MG63 (cell line): ENCODE measurements at places on chromosomes 12 and 14. TPM values are rescaled to one million over a fixed set of nuclear protein-coding genes. Genes with fewer than 3 reads are reported as not detected.

The CCNB1IP1 gene
- 38.0 and 151 TPM in 2 replicates for total RNA-seq

The ITPR2 gene
- total RNA-seq = 3.6 and 4.6 TPM in 2 replicates

The AGAP2 gene
- total RNA-seq = not detected in 2 replicates

The CLEC4A gene
- total RNA-seq = not detected in 2 replicates

The MSRB3 gene
- total RNA-seq = 40.6 and 43.5 TPM in 2 replicates

The LUM gene
- total RNA-seq = 69.9 and 94.9 TPM in 2 replicates

The P2RX2 gene
- total RNA-seq = not detected in 2 replicates

The GZMB gene
- total RNA-seq = not detected in 2 replicates

The GPR65 gene
- not detected in 2 replicates for total RNA-seq

The IL22 gene
- total RNA-seq = not detected in 2 replicates

The DEGS2 gene
- total RNA-seq = not detected in 2 replicates

The POTEG gene
- not detected in 2 replicates for total RNA-seq

The VWF gene
- 0.03 and 0.12 TPM in 2 replicates for total RNA-seq

The MYO1A gene
- not detected in 2 replicates for total RNA-seq

The ASCL1 gene
- total RNA-seq = not detected in 2 replicates

The EML5 gene
- total RNA-seq = 0.23 and 0.62 TPM in 2 replicates

The SLC7A8 gene
- total RNA-seq = 0.13 and 8.4 TPM in 2 replicates

The INSM2 gene
- not detected in 2 replicates for total RNA-seq

The DIO2 gene
- 0.53 TPM in 1 of 2 replicates, not detected in the other for total RNA-seq

The HOXC12 gene
- 1.5 and 1.9 TPM in 2 replicates for total RNA-seq

The TMPRSS12 gene
- not detected in 2 replicates for total RNA-seq

The CD163 gene
- total RNA-seq = not detected in 2 replicates

The TAS2R10 gene
- total RNA-seq = not detected in 2 replicates

The MYH6 gene
- total RNA-seq = not detected in 2 replicates

The GUCY2C gene
- total RNA-seq = not detected in 2 replicates

The SLC17A8 gene
- total RNA-seq = not detected in 2 replicates

The IL23A gene
- not detected in 2 replicates for total RNA-seq

The HHIPL1 gene
- total RNA-seq = not detected in 2 replicates

The PRPH gene
- 5.0 and 7.1 TPM in 2 replicates for total RNA-seq

The EPYC gene
- not detected in 2 replicates for total RNA-seq

The ABHD12B gene
- not detected in 2 replicates for total RNA-seq

The WNT1 gene
- total RNA-seq = not detected in 2 replicates

The KCNJ8 gene
- not detected in 2 replicates for total RNA-seq

The CCDC198 gene
- not detected in 2 replicates for total RNA-seq

The SLCO1B1 gene
- total RNA-seq = not detected in 2 replicates

The MAP3K9 gene
- total RNA-seq = 0.17 and 0.76 TPM in 2 replicates

The CEP128 gene
- 0.22 and 1.4 TPM in 2 replicates for total RNA-seq

The BMAL2 gene
- 17.4 TPM in 2 replicates for total RNA-seq

The SDR39U1 gene
- total RNA-seq = 16.8 and 32.0 TPM in 2 replicates

The KIF5A gene
- total RNA-seq = not detected in 2 replicates

The LBHD2 gene
- not detected in 2 replicates for total RNA-seq

The C12orf60 gene
- 0.42 and 2.2 TPM in 2 replicates for total RNA-seq
